ENCODE measurements at places on chromosomes 3 and 15. TPM values are rescaled to one million over a fixed set of nuclear protein-coding genes. Genes with fewer than 3 reads are reported as not detected.

Gene BNC1
- not detected for total RNA-seq

Gene GOLGA8H
- total RNA-seq, result 1.5 TPM

GRCh38 chr15:65773386-65774111, 18.5 kb downstream of the DENND4A start:
- DNase-seq, result no peak

DNA sequence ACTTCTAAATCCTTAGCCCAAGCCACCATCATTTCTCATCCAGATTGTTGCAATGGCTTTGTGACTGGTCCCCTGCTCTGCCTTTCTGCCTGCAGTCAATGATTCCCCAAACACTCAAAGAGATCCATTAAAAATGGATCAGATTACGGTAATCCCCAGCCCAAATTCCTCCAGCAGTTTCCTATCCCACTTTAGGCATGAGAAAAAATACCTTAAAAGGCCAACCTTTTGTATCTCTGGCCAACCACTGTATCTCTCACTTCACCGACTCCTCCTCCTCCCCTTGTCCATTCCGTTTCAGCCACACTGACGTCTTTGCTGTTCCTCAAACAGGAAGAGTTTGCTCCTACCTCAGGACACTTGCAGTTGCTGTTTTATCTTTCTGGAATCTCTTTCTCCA, 20.9 kb upstream of the IL1RAP start:
- DNase-seq, result no peak

DNA sequence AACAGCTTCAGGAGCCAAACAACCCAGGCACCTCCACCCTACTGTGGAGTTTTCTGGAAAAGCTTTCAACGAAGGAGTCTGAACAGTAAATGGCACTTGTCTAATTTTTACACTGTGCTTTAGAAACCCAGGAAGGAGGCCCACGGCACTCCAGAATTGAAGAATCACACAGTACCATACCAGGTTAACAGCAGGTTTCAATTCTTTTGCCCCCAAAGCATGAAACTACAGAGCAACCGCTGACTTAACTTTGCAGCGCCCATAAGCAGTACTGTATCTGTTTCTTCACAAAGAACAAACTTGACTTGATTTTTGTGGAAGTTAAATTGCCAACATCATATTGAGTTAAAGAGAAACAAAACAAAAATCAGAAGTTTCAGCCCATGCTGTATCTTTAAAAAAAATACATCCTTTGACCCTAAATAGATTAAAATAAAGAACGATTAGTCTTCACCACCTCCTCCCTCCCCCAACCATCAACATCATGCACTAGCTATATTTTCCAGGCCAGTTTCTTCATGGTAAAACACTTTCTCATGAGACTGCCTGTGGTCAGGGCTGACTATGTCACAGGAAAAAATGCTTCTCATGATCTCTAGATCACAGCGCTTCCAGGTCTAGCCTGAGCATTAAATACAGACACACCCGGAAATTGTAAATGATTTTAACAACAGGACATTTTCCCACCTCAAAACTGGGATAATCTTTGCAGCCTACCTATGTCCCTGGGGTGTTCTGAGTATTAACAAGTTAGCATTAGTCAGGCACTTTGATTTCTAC, 456.3 kb downstream of the FOXP1 start:
- DNase-seq, result no peak

Data from Panc1 (cell line).